ENCODE measurements at places on chromosomes 12 and 14.

DNA sequence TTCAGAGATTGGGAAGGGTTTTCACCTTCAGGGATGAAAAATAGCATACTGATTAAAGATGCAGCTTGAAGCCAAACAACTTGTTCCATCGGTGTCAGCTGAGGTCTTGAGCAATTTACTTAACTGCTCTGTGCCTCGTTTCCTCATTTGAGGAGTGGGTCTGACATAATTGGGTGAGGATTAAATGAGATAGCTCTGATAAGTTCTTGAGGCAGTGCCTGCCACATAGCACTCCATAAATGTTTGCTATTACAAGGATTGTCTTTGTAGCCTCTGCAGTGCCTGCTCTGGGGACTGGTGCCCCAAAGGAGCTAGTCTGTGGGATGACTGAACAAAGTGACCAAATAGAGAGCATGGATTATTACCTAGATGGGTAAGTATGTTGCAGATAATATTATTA is 50.6 kb downstream of the ATP23 start:
- DNase-seq: no peak

DNA sequence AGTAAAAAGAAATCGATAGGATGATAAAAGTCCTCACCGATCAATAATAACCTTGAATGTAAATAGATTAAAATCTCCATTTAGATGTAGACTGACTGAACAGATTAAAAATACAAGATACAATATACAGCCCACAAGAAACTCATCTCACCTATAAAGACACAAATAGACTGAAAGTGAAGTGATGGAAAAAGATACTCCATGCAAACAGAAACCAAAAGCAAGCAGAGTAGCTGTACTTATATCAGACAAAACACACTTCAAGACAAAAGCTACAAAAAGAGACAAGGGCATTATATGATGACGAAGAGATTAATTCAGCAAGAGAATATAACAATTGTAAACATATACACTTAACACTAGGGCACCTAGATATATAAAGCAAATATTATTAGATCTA is 444.8 kb downstream of the RGS6 start:
- no peak for DNase-seq

DNA sequence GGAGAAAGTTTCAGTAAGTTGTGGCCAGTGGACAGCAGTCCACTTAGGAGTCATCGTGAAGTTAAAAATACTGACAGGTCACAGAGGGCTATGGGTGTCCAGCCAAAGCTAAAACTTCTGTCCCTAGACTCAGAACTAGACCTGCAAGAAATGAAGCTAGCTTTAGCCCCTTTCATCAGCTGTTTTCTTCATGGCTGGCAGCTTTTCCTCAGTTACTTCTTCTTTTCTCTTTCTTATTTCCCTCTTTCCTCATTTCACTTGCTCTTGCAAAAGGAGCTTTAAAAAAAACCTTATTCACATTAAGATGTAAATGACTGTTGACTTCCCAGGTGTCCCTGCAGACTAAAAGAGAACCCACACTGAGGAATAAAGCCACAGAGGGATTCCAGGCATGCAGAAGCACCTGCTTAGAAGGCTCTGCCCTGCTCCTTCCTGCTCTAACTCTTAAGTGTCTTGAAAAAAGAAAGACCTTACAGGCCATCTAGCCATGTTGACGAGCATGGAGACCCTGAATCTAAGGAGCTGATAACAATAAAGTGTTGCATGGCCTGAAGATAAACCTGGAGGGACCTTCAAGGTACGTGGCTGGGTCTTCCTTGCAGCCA is 69.7 kb upstream of the CCND2 start:
- no peak for DNase-seq

GRCh38 chr12:122974892-122975789 is at the start of gene OGFOD2:
Gene OGFOD2, plus strand, starts transcription at chr12:122975244. Its CDS starts 8 bp downstream, at chr12:122975252.
- DNase-seq: peak; percentile 72

DNA sequence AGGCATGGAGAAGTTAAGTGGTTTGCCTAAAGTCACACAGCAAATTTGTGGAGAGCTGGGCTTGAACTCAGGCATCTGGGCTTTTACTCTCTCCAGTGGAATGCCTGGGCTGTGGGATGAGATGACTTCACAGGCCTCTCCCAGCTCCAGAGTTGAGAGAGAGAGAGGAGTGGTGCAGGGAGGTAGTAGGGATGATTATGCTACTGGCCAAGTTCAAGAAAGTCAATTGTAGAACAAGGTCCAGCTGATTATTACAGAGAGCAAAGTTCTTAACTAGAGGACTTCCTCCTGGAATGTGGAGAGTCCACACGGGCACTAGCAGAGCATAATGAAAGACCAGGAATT is 769 bp upstream of the EMP1 start:
- no peak for DNase-seq

DNA sequence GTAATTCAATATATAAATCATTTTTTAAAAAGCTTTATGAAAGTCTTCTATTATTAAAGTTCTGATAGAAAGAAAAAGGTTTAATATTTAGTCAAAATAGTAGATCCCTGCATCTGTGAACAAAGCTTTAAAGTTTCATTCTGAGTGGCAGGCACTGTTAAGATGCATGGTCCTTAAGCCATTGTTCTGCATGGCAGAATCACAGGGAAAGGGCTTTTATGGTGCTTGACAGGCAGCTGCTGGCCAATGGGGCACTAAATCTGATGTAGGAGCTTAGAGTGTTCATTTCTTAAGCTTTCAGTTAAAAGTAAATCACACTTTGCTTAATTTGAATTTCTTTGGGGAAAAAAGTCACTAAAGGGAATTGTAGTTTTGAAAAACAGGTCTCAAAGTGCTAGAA is 148.2 kb downstream of the PLEKHA5 start:
- no peak for DNase-seq

- DNase-seq: no peak
Measured at GRCh38 chr12:120101182-120101581, 15.4 kb downstream of the RAB35 start.

GRCh38 chr12:89225808-89226411 is 126.4 kb downstream of the DUSP6 start:
- peak; percentile 85 for DNase-seq

- no peak for DNase-seq
Measured at GRCh38 chr12:18436170-18436569, 174.9 kb downstream of the PIK3C2G start.

GRCh38 chr12:44184499-44185206 is 348.8 kb downstream of the TMEM117 start:
- DNase-seq: no peak

DNA sequence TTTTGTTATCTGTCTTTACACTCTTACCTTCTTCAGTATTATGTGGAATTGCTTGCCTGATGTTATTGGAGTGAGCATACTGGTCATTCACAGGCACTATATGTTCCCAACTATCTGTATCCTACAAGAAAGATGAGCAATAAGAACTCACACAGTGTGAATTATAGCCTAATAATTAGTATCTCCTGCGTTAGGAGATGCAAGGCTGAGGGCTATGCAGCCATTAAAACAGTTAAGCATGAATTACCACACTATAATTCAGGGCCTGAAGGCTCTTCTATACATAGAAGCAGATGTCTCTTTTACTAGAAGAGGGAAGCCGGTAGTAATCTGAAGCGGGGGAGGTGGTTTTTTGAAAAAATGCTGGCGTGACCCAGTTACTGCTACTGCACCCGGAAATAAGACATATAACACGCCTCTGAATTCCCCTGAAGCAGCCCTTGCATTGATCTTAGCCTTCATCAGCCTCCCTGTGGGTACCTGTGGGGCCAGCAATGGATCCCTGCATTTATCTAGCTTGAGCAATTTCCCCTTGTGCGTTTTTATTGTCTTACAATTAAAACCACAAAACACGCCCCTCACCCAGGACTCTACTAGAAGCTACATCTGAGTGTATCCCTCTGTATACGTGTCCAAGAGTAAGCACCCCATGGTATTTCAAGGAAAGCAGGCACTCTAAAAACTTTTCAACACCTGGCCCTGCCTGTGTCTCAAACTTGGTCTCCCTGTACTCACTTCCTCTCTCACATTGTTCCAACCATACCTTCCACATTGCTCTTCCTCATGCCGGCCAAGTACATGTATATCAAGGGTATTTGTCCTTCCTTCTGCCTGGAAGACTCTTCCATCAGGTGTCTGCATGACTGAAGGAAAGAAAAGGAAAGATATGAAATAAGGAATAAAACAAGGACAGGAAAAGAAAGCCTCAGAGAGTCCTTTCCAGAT is 210.9 kb upstream of the ARID2 start:
- DNase-seq: no peak

DNA sequence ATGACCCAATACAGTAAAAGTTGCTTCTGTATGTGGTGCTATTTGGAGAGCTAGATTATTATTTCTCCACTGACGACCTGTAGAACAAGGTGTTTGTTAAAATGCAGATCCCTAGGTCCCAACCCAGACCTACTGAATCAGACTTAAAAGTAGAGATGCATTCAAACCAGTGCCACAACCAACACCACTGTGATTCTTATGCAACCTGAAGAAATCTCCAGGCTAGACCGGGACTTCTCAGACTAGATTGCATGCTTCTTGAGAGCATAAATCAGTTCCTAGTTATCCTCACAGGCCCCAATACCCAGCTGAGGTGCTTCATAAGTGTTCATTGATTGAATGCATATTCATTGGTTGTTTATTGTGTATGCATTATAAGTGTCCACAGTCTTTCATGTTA is 78.2 kb downstream of the SPTSSA start:
- DNase-seq: no peak

GRCh38 chr12:106774808-106775524 is 484 bp downstream of the RIC8B start:
- no peak for DNase-seq

- no peak for DNase-seq
Measured at GRCh38 chr12:118645219-118645618, 268.9 kb downstream of the SUDS3 start.

DNA sequence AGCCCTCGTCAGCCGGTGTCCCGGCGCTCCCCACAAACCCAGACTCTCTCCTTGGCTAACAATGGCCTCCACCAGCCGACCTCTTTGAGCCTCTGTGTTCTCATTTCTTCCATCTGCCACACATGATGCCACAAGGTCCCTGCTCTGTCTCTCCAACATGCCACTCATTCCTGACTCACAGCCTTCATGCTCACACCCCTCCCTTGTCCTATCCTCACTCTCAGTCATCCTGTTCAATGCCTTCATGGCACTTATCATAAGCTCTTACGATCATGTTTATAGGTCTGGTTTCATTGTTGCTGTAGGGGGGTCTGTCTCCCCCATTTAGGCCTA is 9.6 kb upstream of the SERPINA11 start:
- no peak for DNase-seq

- no peak for DNase-seq
Measured at GRCh38 chr12:76587428-76588178, 28.0 kb upstream of the OSBPL8 start.

- no peak for DNase-seq
Measured at GRCh38 chr12:106780010-106780631, 5.6 kb downstream of the RIC8B start.

- no peak for DNase-seq
Measured at GRCh38 chr12:6336889-6337853, 4.7 kb downstream of the TNFRSF1A start.

GRCh38 chr12:109721276-109721675 is 7.7 kb downstream of the FAM222A start:
- DNase-seq: no peak

GRCh38 chr12:127263621-127264020 is 1003.3 kb upstream of the TMEM132C start:
- no peak for DNase-seq

DNA sequence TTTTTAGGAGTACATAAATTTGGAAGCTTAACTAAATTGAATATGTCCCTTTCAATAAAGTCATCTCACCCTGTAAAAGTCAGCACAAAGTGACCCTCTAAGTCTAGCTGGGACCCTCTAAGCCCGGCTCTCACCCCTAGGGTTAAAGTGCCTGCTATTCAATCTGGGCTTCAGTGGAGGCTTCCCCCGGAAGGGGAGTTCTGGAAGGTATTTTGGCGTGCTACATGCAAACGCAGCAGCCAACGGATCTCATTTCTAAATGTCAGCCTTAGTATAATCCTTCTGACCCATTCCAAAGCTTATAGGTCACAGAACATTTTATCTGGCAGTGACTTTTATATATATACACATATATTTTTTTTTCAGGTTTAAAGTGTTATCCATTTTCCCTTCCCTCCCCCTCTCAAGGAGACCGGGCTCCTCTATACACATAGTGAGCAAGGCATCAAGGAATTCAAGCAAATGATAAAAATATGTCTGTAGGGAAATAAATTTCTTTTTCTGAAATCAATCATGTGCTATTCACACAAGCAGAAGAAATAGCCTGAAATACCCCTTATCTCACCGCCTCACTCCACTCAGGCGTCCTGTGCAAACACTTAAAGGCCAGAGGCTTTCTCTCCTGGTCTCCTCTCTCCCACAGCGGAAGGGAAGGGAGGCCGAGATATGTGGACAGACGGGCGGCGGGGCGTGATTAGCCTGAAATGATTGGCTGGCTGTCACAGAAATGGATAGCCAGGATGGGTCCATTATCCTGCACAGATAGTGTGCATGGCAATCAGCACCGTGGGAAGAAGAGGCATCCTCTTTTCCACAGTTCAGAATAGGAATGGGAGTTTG is 301.7 kb downstream of the GALC start:
- DNase-seq: no peak

- no peak for DNase-seq
Measured at GRCh38 chr12:115155665-115156645, 472.0 kb upstream of the TBX3 start.

- no peak for DNase-seq
Measured at GRCh38 chr12:26156201-26156871, 31.5 kb upstream of the BHLHE41 start.

- DNase-seq: peak; percentile 59
Measured at GRCh38 chr14:50773632-50774541, 57.1 kb downstream of the NIN start.

- no peak for DNase-seq
Measured at GRCh38 chr12:116201908-116202307, 75.6 kb downstream of the MED13L start.

- DNase-seq: no peak
Measured at GRCh38 chr14:82412545-82412944, 878.9 kb upstream of the SEL1L start.

- DNase-seq: no peak
Measured at GRCh38 chr12:89655841-89656240, 52.8 kb downstream of the ATP2B1 start.

GRCh38 chr14:58774531-58774930 is 136.8 kb downstream of the DACT1 start:
- no peak for DNase-seq

DNA sequence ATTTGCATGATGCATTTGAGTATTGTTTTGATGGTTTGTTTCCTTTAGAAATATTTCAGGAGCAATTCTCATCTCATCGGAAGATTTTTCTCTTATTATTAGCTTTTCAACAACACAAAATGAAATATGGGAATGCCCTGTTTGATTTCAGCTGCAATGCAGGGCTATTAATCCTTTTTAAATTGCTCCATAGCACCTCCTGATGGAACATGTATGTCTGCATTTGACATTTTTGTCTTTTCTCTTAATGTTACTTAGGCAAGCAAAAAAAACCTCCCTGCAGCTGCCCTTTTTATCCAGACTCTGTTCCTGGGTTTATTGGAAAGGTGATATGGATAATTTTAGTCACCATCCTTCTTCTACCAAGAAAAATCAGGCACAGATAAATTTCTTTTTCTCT is 895.8 kb downstream of the RPS29 start:
- no peak for DNase-seq

- no peak for DNase-seq
Measured at GRCh38 chr12:48783432-48783831, 5.5 kb downstream of the ADCY6 start.

GRCh38 chr14:105841022-105842009 is 314.9 kb downstream of the TMEM121 start:
- no peak for DNase-seq

GRCh38 chr12:10667581-10667980 is 6.3 kb downstream of the STYK1 start:
- DNase-seq: no peak
